ENCODE measurements at places on chromosomes 16 and 17. TPM values are rescaled to one million over a fixed set of nuclear protein-coding genes. Genes with fewer than 3 reads are reported as not detected.

GRCh38 chr17:49001671-49002070 is 4.5 kb downstream of the IGF2BP1 start:
- DNase-seq = no peak

GRCh38 chr16:80151722-80152111 is 389.1 kb upstream of the DYNLRB2 start:
- DNase-seq = no peak

DNA sequence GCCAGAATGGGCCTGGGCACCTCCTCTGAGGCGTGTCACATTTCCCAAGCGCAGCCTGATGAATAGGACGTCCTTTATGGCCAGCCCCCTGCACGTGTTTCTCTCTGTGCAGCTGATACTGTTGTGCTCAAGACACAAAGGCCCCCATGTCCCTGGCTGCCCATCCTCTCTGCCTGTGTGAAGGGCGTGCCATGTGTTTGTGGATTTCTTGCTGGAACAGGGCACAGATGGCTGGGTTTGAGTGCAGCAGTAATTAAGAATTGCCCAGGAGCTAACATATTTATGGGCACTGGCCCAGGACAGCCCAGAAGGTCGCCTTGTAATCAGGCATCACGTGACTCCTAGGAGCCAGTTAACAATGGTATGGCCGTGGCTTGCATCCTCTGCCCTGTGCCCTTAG is 181.1 kb downstream of the CCDC182 start:
- no peak for DNase-seq

GRCh38 chr16:53773150-53773846 is 69.3 kb downstream of the FTO start:
- peak; percentile 65 for DNase-seq

- no peak for DNase-seq
Observed at GRCh38 chr16:24152826-24153225, 103.3 kb upstream of the CACNG3 start.

GRCh38 chr17:1542316-1542715 is 20.3 kb downstream of the PITPNA start:
- DNase-seq = no peak

DNA sequence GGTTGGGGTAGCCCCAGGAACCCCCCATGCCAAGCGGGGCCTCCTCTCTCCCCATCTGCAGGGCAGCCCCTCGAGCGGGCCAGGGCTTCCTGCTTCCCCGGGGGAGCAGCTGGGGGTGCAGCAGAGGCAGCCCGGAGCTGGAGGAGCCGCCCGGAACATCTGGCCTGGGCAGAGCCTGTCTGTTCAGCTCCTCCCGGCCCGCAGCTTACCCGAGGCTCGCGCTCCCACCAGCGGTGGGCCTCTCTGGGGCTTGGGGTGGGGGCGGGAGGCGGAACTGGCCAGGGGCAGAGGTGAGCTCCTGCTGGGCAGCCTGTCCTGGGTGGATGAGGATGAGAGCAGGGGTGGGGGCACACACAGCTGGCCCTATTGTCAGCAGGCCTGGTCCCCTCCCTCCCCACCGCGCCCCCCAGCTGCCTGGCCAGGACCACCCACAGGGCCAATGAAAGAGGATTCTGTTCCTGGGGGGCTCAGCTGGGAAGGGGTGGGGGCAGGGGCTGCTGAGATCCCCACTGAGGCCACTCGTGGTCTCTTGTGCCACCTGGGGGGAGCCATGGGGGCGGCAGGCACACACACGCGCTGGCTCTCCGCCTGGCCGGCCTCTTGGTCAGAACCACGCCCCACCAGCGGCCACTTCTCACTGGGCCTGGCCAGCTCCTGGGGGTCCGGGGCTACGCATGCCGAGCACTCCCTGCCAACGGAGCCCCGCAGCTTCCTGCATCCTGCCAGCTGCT is 34.7 kb downstream of the BAHCC1 start:
- peak; percentile 80 for DNase-seq

- no peak for DNase-seq
Observed at GRCh38 chr17:61799812-61800484, 63.4 kb downstream of the BRIP1 start.

DNA sequence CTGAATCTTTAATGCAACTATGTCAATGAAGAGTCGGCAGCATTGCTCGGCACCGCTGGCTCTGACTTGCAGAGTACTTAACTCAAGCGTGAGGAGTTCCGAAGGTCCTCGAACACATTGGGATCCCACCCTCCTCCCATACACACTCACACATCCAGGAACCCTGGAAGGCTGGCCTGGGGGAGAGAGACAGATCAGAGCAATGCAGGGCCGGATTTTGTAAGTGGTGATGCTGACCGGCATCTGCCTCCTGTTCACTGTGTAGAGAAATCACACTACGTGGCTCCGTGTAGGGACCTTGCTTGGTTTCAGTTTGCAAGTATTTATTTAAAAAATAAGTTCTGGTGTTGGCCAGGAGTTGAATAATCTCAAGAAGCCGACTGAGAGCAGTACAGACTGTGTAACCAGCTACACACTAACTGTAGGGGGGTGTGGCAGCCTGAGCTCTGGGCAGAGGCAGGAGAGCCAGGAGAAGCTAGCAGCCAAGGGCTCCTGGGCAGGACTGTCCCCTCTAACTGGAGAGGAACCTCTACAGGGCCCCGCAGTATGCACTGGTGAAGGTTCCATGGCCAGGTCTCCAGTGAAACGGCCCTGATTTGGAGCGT is 190.2 kb upstream of the TNRC6C start:
- no peak for DNase-seq

- no peak for DNase-seq
Observed at GRCh38 chr17:51351890-51352289, 91.5 kb downstream of the UTP18 start.

GRCh38 chr17:48556576-48557401 is 11.9 kb upstream of the HOXB2 start:
- no peak for DNase-seq

GRCh38 chr17:20174588-20175265 is 165.6 kb downstream of the SPECC1 start:
- no peak for DNase-seq

- no peak for DNase-seq
Observed at GRCh38 chr17:1639549-1640180, 5.9 kb downstream of the SCARF1 start.

GRCh38 chr16:86217001-86217890 is 293.1 kb upstream of the FOXF1 start:
- no peak for DNase-seq

The ADORA2B gene
- total RNA-seq = 11.6 TPM

The IFT20 gene
- total RNA-seq = 17.5 TPM

The PIP4K2B gene
- 55.5 TPM for total RNA-seq

The SOX9 gene
- total RNA-seq = not detected

The TANC2 gene
- total RNA-seq = 38.5 TPM

The HGS gene
- total RNA-seq = 82.9 TPM

The CDH5 gene
- total RNA-seq = 0.27 TPM

The ITGA2B gene
- 80.8 TPM for total RNA-seq
